Smooth muscle cell of the coronary artery (primary cell): ENCODE measurements at places on chromosomes 1 and 21. TPM values are rescaled to one million over a fixed set of nuclear protein-coding genes. Genes with fewer than 3 reads are reported as not detected.

The KNCN gene
- total RNA-seq = not detected in 2 replicates

The LCE3D gene
- total RNA-seq = not detected in 2 replicates

The CHAF1B gene
- 1.2 and 1.4 TPM in 2 replicates for total RNA-seq

The FCRL5 gene
- total RNA-seq = not detected in 2 replicates

The ETV3L gene
- not detected in 2 replicates for total RNA-seq

The VANGL2 gene
- total RNA-seq = 1.7 TPM in 1 of 2 replicates, not detected in the other

The DNTTIP2 gene
- total RNA-seq = 13.7 and 22.1 TPM in 2 replicates

The TCP10L gene
- 0.94 TPM in 1 of 2 replicates, not detected in the other for total RNA-seq
